ENCODE measurements at places on chromosomes 16 and 17.

- no peak for DNase-seq
These were observed 594 bp upstream of the SLC22A31 start for GRCh38 chr16:89200850-89201411.

DNA sequence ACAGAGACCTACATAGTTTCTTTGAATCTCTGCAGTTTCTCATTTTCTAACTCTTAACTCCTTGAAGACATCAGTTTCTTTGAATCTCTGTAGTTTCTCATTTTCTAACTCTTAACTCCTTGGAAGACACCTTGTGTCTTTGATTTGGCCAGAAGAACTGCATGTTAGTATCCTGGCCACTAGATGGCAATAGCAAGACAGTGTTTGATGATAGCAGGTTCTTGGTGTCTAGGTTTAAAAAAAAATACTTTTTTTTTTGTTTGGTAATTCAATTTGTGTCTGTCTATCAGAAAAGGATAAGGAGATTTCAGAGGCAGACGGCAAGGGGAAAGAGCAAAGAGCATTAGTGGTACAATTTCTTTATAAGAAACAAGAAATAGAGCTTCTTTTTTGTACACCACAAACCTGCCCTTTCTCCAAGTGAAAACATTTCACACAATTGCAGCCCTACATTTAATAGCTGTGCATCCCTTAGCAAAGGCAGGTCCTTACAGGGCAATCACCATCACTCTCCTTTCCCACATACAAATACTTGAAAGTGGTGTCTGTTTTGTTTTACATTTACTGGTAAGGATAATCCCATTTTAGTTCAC is 1324.9 kb upstream of the CDH8 start:
- DNase-seq: peak; percentile 56

DNA sequence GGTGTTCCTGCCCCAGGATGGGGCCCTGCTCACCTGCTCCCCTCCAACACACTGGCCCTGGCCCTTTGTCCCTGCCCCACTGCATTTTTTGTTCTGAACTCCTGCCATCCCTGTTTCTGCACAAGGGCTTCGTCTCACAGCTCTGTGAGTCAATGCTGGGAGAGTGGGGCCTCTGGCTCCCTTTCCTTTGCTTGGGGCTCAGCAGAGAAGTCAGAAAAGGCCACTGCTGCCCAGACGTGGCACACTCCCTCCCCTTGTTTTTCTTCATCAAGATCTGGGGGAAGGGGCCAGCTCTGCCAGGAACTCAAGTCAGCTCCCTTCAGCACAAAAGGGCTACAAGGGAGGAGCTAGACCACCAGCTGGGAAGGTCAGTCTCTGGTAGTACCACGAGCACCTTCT is 8.9 kb downstream of the PROCA1 start:
- DNase-seq: no peak

DNA sequence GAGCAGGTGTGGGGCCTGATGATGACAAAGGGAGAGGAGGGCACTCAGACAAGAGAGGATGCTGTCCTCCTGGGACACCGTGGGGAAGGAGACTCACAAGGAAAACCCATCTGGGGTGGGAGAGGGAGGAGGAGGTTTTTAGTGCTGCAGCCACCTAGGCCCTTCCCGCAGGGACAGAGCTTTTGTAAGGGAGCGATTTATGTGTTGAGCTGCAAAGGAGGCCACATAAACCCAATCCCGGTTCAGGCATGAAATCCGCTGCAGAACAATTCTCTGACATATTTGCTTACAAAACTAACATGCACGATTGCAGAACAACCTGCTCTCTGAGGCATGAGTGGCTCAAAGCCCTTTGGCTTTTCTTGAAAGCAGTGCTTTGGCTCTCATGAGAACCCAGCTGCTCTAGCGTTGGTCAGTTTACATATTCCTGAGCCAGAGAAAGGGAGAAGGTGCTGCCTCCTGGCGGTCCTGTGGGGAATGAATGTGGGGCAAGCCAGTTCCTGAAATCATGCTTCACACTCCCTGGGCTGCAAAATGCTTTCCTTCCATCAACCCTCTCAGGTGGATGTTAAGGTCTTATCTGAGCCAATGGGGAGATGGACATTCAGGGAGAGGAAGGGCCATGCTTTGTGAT is 122.4 kb upstream of the NLRP1 start:
- DNase-seq: peak; percentile 13

GRCh38 chr17:50272246-50272645 is 2.0 kb upstream of the TMEM92 start:
- no peak for DNase-seq

GRCh38 chr16:82329504-82330192 is 159.6 kb upstream of the MPHOSPH6 start:
- DNase-seq: no peak

DNA sequence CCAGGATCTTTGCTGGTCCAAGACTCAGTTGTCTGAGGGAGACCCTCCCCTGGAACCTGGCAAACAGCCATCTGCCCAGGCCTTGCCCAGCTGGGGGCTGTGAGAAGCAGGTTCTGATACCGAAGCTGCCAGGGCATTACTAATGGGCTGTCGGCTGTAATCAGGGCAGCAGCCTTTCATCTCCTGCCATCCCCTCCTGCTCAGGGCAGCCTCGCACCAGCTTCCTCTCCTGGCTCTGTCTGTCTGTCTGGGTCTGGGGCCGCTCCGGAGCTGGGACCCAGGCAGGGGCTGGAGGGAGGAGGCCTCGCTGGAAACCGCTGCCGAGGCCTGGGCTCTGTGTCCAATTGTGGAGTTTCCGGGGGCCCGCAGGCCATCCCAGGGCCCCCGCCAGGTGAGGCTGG is 21.6 kb upstream of the BRD7 start:
- DNase-seq: no peak

DNA sequence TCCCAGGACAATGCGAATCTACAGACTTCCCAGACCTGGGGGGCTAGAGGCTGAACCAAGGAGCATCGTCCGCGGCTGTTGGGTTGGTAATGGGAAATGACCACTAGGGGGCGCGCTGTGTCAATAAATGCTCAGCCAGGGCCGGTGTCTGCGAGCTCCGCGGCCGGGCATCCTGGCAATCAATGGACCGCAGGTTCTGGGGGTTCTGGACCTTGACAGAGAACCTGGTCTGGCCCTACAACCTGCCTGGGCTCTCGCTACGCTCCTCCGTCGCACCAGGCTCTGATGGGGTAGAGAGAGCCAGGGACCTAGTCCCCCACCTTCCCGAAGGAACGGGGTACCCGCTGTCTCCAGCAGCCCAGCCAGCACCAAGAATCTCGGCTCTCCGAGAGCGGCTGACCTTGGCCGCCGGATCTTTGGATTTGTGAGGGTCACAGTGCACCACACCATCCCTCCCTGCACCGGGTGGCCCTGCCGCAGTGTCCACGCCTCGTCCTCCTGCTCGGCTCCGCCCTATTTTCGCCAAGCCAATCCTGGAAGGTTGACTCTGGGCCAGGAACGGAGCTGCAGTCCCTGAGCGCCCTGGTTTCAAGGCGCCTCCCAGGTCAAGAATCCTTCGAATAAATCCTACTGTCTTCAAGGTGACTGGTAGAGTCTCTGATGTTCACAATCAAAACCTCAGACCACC is 20.4 kb upstream of the BEAN1 start:
- DNase-seq: peak; percentile 62

DNA sequence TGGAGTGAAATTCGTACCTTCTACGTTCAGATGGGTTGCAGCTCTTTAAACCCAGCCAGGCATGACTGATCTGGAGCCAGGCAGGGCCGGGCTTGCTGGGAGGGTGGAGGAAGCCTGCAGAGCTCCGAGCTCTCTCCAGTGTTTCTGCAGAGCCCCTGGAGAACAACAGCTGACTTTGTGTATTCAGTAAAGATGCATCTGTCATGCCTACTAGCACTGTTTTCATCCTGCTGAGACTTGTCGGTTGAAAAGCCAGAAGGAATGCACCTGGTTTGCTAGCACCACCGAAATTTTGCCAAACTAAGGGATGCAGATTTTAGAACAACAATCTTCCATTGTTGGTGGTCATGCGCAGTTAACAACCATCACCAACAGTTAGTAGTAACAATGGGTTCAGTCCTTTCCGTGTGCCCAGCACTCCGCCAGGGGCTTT is 22.4 kb upstream of the SCNN1B start:
- DNase-seq: no peak

- no peak for DNase-seq
These were observed 18.0 kb upstream of the CPSF4L start for GRCh38 chr17:73279704-73280103.

DNA sequence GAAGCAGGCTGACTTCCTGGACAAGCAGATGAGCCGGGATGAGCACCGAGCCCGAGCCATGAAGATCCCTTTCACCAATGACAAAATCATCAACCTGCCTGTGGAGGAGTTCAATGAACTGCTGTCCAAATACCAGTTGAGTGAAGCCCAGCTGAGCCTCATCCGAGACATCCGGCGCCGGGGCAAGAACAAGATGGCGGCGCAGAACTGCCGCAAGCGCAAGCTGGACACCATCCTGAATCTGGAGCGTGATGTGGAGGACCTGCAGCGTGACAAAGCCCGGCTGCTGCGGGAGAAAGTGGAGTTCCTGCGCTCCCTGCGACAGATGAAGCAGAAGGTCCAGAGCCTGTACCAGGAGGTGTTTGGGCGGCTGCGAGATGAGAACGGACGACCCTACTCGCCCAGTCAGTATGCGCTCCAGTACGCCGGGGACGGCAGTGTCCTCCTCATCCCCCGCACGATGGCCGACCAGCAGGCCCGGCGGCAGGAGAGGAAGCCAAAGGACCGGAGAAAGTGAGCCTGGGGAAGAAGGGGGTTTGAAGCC is 11.0 kb downstream of the NFE2L1 start:
- no peak for DNase-seq

- no peak for DNase-seq
These were observed 10.0 kb downstream of the C16orf96 start for GRCh38 chr16:4566144-4566543.

- no peak for DNase-seq
These were observed 19.5 kb upstream of the MED13 start for GRCh38 chr17:62084585-62084984.

DNA sequence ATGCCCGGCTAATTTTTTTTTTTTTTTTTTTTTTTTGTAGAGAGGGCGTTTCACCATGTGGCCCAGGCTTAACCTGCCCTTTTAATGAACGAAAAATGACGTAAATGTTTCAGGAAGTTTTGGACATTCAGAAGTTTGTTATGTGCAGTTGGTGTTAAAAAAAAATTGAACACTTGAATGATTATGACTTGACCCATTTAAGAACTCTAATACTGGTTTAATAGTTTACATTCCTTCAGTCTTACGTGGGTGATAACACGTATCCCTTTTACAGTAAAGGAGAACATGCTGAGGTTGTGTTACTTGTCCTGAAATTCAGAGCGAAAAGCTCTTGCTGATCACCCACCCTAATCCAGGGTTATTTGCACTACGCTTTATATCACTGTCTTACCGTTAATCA is 1.7 kb downstream of the MLYCD start:
- no peak for DNase-seq

DNA sequence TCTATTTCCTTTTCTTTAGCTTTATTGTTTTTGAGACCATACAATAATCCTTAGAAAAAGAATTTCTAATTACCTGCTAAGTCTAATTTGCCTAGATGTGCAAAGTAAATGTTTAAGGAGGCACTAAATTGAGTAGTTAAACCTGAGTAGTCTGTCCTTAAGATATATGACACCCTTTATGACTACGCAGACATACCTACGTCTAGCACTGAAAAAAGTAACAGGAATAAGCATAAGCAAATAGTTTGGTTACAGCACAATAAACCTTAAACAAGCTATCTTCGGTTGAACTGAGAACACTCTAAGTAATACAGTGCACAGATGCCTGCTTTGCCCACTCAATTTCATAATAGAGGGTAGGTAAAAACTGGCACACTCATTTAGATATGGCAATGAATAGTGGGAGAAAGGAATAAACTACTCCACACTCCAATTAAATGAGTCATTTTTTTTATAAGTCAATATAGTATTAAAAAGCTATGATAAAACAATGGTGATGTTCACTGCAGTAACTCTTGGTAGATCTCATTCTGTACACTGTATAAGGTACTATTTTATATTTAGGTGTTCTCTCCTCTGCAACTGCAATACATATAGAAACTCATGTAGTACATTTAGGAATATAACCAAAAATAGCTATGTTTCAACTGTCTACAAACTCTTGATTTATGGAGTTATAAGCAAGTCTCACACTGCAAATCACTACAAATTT is 19.7 kb upstream of the INTS2 start:
- DNase-seq: no peak

GRCh38 chr17:80477647-80478478 is 1.5 kb upstream of the NPTX1 start:
- DNase-seq: peak; percentile 11

DNA sequence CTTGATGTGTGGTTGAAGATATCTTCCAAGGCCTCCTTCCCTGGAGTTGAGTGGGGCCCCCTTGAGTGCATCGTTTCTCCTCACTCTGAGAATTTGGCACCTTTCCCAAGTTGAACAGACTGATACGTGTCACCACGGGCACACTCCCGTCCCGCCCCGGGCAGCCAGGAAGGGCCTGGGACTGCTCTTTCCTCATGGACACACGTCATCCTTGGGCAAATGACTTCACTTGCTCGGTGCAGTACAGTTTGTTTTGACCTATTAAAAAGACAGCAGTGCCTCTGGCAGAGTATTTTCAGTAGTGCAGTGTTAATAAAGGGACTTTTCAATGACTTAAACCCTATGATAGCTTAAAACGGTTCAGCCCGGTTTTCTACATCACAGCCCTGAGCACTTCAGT is 59.9 kb downstream of the SEC14L1 start:
- DNase-seq: no peak

- DNase-seq: no peak
These were observed 115.9 kb downstream of the DYNLRB2 start for GRCh38 chr16:80656711-80657150.

DNA sequence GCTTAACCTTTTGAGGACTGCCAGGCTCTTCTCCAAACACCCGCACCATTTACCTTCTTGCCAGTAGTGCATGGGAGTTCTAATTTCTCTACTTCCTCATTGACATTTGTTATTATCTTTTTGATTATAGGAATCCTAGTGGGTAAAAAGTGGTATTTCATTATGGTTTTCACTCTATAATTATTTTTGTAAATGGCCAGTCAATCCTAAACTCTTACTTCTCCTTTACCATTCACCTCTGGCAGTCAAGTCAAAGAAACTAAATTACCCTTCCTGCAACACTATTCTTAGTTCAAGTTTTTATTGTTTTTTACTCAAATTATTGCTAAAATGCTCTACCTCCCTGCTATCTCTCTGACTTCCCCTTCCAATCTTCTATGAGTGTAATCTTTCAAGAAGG is 29.8 kb upstream of the ANKFY1 start:
- DNase-seq: peak; percentile 15

DNA sequence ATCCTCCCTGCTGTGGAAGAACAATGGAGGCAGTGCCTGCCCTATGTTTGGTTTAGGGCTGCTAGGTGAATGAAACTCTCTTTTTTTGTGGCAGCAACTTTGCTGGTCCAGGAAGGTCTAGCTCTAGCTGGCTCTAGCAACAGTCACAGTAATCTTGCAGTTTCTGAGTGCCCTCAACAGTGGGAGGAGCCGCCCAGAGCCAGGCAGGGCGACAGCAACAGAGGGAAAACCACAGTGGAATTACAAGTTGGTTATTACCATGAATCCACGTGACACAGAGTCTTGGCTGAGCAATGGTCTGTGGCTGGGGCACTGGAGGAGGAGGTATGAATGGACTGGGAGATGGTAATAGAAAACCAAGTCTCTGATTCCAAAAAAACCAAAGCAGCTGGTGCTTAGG is 10.3 kb downstream of the HSPB9 start:
- DNase-seq: peak; percentile 93

GRCh38 chr16:85759136-85759535 is 8.2 kb upstream of the C16orf74 start:
- peak; percentile 97 for DNase-seq

Data from Kasumi-1 (cell line).